Central memory CD8-positive, alpha-beta T cell (primary cell): ENCODE measurements at places on chromosomes 7 and 10.

- DNase-seq: no peak
Observed at GRCh38 chr7:103114576-103115008, 34.3 kb downstream of the NAPEPLD start.

GRCh38 chr10:65845916-65846315 lies 1079.9 kb upstream of the LRRTM3 start:
- DNase-seq: no peak

- DNase-seq: no peak
Observed at GRCh38 chr10:71838264-71839211, 12.5 kb downstream of the PSAP start.

DNA sequence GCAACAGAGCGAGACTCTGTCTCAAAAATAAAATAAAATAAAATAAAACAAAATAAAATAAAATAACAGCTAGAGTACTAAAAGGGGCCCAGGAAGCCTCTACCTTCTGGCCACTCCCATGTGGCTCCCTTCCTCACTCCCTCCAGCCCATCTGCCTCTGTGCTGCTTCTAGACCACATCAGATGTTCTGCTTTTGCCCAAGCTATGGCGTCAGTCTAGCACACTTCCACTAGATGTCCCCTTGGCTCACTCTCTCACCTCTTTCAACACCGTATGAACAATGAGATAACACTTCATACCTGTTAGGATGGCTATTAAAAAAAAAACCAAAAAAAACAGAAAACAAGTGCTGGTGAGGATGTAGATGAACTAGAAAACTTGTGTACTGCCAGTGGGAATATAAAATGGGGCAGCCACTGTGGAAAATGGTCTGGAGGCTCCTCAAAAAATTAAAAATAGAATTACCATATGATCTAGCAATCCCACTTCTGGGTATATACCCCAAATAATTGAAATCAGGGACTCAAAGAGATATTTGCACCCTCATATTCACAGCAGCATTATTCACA lies 132.3 kb downstream of the ARHGAP22 start:
- DNase-seq: no peak

DNA sequence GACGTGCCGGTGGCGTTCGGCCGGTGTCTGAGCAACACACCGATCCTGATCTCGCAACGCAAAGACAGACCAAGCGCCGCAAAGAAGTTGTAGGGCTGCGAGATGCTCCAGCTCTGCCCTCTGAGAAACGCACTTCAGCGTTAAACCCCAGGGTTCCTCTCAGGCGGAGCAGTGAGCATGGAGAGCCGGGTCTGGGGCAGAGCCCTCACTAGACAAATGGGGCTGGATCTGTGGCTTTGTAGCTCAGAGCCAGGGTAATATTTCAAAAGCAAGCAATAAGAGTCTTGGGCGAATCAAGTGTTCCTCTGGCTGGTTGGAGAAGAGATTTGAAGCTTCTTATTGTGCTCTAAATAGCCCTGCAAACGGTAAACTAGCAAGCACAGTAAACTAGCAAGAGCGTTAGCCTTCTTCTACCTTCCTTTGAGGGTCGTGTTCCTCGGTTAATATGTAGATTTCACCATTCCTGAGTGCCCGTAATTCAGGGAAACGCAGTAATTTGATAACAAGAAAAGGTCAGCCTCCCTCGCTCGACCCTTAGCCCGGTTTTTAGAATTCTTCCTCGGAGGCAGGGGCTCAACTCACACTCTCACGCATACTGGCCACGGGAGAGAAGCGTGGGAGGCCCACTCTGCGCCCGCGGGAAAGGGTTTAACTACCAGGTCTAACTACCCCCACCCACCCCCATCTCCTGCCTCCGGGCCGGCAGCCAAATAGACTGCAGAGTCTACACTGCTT lies 6.7 kb downstream of the SKAP2 start:
- no peak for DNase-seq

DNA sequence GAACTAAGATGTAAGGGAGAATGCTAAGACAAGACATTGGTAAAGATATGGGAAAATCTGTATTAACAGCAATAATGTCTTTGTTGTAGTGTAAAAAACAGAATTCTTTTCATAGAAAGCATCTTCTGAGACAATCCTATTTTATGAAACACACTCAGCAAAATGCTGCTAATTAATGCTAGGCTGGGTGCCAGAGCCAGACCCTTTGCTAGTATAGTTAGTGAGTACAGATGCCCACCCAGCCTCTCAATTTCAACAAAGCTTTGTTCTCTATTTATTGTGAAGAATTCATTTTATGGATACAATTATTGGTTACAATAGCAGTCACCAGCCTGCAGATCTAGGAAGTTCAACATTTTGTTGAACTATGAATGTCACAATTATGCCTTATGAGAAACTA lies 131.0 kb downstream of the SEM1 start:
- DNase-seq: no peak

DNA sequence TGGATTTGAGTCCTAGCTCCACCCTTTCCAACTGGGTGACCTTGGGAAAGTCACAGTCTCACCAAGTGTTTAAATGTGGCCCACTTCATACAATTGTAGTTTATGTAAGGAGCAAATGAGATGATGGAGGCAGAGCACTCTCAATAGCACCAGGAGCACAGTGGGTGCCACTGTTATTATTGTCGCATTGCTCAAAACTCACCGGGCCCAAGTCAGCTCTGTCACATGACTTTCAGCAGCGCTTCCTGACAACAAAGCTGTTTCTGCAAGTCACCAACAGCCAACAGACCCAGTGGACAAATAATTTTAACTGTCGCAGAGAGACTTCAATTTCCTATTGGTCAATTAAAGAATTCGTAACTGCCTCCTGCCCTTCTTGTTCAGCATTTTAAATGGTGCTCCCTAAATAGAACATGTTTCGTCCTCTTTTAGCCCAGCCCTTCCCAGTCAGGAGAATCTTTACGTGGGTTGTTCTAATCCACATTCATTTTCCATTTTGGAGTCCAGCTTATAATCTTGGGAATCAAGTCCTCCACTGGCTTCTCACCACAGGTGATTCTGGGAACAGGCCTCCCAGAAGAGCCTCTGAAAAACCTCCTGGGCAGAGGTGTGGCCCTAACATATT lies 415.6 kb upstream of the NPVF start:
- no peak for DNase-seq

GRCh38 chr7:112395411-112395810 lies 54.8 kb upstream of the IFRD1 start:
- DNase-seq: no peak
